GM04504 (cell line): ENCODE measurements at places on chromosomes 6 and 20.

DNA sequence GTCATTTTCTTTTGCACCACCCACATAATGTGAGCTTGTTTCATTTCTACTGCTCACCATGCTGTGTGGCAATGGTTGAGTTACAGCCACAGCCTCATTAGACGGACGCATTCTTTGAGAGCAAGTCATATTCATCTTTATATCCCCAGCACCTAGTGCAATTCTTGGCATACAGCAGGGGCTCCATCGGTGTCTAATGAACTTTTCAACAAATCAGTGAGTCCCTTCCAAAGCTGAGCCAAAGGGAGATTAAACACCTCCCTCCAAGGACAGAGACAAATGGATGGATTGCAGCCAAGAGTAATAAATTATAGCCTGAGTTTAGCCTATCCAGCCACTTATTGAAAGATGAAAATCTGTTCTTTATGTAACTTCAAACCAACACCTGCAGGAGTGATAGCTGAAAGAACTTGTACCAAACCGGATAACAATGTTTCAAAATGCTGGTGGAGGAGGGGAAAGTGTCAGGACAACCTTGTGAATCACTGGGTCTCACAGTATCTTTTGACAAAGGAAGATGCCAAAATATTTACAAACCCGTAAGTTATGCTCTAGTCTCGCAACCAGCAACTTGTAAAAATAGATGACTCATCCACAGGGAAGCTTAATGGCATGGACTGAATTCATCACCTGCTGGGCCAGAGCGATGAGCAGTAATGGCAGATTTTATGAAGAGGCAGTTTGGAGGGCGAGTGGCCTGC, 139.0 kb downstream of the PXDC1 start:
- DNase-seq = peak; percentile 93

- no peak for DNase-seq
Observed at GRCh38 chr6:6491761-6492160, 96.8 kb upstream of the LY86 start.

- DNase-seq = no peak
Observed at GRCh38 chr20:5173751-5174150, 46.9 kb downstream of the CDS2 start.

GRCh38 chr6:134493789-134494188, 175.9 kb upstream of the SGK1 start:
- no peak for DNase-seq

DNA sequence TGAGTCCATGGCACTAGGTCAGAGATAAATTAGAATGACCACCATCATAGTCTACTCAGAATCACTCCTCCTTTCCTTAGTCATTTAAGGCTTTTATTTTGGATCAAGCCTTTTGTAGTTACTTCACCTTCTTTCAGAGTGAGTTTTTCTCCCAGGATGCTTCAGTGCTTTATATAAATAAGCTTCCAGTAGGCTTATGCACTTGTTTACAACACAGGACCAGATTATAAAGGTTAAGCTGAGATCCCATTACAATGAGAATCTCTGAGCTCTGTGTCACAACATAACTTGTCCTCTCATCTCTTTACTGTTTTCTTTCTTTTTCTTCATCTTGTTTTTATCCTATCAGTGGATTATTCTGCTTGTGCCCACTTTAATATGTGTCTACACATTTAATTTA, 47.9 kb downstream of the CEP57L1 start:
- DNase-seq = no peak

DNA sequence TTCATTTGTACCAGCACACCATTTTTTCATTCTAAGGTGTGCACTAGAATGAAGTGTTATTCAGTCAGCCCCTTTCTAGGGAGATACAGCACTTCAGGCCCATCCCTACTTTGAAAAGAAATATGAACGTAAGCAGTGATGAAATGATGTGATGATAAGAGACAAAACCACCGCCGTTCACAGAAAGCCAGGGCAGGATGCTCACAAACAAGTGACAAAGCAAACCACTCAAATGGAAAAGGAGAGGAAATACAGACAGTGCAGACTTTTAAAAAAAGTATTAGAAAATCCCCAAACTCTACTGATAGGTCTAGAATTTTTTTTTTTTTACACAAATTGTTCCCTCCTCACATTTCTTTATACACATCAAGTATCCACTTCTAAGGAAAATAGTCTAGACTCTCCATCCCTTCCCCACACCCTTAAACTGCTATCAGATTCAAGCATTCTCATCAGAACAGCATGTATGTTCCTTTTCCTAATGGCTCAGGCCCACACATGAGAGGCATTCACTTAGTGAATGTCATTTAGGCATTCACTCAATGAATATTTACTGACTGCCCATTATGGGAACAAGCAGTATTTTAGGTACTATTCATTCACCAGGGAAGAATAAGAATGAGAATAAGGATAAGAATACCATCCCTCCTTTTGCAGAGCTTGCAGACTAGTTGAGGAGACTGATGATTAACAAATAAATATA, 243.5 kb downstream of the GMPR start:
- DNase-seq = no peak

DNA sequence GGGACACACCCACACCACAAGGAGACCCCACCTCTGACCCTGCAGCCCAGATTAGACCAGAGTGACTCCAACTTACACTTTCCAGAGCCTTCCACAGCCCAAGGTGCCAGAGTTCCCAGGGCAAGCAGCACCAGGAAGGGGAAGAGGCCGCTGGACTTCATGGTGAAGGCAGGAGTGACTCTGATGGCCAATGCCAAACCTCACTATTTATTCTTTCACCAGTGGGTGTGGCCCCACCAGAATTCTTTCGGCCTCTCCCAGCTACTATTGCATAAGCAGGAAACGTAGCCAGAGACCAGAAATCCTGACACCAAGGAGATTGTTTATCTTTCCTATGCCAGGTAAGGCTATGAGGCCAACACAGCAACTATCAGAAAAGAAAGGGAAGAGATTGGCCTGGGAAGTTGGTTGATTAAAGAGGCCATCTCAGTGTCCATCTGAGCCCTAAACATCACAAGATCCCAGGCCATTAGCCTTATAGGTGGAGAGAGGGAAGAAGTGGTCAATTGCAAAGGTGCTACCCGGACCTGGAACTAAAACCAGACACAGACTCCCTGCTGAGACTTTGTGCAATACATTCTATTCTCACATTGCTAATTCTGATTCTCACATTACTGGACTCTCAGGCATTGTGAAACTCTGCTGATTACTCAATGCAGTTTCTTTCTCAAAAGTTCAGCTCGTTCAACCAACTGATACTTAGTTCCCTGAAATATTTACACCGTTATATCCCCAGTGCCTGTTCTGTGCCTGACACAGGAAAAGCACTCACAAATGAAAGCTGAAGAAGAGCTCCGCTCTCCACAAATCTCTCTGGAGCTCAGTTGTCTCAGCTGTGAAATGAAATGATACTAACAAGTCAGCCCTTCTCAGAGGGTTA, at the start of gene SLPI:
Gene SLPI (minus strand): TSS at position 182 of the 880 bp plus-strand sequence. CDS start 21 bp downstream, at position 161.
- DNase-seq = peak; percentile 17
